ENCODE measurements at places on chromosomes 3 and 15.

- no peak for DNase-seq
Observed at GRCh38 chr15:66025972-66026371, 156.7 kb downstream of the RAB11A start.

DNA sequence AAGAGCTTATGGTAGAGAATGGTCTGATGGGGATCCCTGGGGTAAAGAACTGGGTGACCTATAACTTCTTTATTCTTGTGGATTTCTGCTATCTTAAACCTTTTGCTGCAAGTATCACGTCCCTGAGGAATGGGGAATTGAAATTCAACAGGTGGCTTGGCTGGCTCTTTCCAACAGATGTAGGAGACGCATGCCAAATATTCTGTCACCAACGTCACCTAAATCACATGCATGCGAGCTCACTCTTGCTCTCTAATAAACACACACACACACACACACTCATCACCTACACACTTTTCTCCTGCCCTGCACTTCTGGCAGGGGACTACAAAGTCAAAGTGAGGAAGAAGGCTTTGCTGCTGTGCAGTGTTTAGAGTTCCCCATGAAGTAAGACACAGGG, 145.8 kb upstream of the NECTIN3 start:
- DNase-seq = no peak

DNA sequence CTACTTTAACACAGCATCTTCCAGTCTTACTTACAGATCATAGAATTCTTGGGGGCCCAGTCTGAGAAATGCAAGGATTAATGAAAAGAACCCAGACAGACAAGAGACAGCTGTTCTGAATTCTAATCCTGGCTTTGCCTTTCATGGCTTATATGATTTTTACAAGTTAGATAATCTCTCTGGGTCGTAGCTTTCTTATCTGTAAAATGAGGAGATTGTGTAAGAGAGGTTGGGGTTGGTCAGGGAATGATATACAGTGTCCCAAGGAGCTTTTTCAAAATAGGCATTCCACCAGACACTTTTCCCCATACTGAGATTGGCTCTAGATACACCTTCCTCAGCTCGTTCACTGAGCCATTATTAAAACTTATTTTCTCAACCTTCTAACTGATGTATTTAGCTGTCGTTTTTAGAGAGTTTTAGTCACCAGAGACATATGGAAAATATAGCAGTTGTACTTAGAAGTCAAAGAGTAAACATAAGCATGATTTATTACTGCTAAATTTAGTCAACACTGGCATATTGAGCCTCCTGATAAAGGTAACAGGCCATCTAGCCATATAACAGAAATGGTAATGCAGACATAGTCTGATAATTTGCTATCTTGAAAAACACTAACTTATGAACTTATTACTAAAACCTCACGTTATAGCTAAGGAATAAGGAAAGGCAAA, 163.0 kb upstream of the MLF1 start:
- no peak for DNase-seq

DNA sequence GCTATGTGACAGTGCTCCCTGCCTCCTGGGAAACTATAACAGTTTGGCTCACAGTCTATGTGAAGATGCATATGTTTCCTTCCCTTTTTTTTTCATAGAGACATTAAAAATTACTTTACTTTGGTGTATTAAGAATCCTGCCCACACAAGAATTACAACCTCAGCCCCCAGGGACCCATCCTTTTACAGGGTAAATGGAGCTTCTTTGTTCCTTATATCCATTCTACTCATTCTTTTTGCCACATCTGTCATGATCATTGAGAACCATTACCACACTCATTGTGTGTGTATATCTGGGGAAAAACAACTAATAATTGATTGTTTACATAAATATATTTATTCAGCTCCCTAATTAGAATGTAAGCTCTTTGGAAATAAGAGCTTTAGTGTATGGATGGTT, 157.4 kb downstream of the SSR3 start:
- DNase-seq = no peak

DNA sequence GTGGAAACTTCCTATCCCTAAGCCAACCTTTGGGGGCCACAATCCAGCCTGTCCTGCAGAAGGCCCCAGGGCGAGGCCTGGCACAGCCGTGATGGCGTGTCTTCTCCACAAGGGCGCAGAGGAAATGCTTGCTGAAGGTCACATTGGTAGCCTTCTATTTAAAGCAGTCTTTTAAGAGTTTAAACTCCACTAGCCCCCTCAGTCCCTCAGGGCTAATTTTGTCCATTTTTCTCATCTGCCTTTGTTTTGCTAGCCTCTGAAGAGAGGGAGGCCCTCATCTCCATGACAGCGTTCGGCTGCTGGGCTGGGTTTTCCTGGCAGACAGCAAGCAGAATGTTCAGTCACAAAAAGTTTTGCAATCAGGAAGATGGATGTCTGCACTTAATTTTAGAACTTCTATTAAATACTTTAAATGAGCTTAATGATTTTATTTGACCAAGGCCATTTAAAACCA, 40.8 kb downstream of the RARB start:
- DNase-seq = no peak

DNA sequence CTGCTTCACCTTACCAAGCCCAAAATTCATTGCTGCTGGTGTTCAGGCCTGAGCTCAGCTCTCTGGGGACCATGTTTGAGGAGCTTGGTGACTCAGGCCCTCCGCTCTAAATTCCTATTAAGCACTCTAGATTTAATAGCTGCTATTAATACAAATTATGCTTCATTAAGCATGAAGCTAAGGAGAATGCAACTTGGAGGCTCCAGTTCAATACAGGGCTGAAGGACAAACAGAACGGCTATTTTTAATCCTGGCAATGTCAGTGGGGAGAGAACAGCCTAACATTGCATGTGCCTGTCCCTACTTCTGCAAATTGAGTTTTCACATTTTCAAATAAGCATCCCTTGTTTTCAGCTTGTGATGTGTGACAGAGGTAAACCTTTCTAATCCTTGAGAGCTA, 80.1 kb upstream of the TRIM42 start:
- no peak for DNase-seq

DNA sequence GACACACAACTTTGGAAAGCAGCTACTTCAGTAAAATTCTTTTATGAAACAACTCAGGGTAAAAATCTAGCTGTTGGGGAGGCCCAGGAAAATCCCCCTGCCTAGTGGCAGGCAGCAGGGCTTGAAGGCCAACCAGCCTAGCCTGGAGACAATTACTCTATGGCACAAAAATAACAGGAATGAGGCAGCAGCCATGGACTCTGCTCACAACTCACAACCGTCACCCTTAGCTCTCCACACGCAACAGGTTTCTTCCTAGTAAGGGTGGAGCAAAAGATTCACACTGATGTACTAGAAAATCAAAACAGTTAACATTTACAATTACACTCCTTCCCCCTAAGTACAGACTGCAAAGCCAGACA, 530 bp upstream of the FBXL22 start:
- DNase-seq = no peak

DNA sequence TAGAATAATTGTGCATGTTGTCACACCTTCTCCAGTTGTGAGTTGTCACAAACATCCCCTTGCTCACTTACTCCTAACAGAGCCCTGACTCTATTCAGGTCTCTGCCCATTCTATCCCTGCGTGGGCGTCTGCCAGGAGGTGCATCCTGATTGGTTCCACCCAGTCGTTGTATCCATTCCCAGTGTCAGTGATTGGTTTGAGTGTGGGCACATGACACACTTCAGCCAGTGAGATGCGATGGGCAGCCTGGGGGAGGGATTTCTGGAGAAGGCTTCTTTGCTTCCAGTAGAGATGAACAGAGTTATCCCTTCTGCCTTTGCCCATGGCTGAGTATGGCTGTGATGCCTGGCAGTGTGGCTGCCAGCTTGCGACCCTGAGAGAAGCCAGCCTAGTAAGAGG, 18.7 kb downstream of the PXYLP1 start:
- DNase-seq = no peak

- DNase-seq = no peak
Observed at GRCh38 chr3:113185194-113185835, 26.0 kb upstream of the BOC start.

GRCh38 chr3:111767756-111768445, 91.2 kb upstream of the PHLDB2 start:
- DNase-seq = no peak

GRCh38 chr15:93671387-93671943, 559.9 kb upstream of the MCTP2 start:
- no peak for DNase-seq

GRCh38 chr3:131804565-131805133, 230.2 kb downstream of the CPNE4 start:
- no peak for DNase-seq

GRCh38 chr3:143331350-143331749, 211.8 kb downstream of the CHST2 start:
- no peak for DNase-seq

GRCh38 chr15:58854593-58854992, 78.9 kb downstream of the SLTM start:
- no peak for DNase-seq

DNA sequence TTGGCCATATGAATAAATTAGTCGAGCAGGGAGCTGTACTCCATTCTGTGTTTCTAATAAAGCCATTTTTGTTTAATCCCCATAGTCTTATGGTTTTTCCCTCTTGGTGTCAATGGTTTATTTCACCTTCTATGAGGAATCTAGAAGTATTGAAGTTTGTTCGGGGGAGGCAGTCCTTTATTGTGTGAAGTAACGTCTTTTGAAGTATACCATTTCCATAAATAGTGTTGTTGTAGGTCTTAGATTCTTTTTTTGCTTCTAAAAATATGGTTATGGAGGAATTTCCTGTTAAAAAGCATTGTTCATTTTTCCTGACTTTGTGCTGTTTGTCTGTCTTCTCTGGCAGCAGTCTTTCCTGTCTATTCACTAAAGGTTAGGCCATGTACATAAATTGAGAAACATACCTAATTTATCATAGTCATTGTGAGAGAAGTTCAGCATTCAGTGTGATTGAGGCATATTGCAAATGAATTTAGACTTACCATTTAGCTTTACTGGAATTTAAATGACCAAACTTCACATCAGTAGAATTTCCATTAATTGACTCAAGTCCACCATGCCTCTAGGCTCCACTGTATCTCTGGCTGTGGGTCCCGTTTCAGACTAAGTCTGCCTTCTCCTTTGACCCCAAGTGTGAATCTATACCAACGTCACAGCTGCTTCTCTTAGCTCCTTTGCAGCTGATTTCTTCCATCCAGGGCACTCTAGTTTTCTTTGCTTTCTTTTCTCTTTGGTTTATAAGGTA, 37.3 kb downstream of the YEATS2 start:
- no peak for DNase-seq

DNA sequence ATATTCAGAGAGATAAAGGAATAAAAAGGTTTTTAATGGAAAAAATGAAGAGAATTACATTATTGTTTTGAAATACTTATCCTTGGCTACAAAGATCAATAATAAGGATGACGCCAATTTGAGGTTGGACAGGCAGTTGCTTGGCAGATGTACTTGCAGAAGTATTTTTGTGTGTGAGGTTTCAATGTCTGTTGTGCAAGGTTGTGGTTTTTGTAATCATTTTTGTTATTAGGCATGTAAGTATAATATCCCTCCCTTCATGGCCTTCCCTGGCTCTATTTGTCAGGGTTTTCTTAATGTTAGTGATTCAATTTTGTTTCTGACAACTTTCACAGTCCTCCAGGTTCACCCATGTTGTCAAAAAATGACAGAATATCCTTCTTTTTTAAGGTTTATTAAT, 105.9 kb downstream of the OTOL1 start:
- DNase-seq = no peak

DNA sequence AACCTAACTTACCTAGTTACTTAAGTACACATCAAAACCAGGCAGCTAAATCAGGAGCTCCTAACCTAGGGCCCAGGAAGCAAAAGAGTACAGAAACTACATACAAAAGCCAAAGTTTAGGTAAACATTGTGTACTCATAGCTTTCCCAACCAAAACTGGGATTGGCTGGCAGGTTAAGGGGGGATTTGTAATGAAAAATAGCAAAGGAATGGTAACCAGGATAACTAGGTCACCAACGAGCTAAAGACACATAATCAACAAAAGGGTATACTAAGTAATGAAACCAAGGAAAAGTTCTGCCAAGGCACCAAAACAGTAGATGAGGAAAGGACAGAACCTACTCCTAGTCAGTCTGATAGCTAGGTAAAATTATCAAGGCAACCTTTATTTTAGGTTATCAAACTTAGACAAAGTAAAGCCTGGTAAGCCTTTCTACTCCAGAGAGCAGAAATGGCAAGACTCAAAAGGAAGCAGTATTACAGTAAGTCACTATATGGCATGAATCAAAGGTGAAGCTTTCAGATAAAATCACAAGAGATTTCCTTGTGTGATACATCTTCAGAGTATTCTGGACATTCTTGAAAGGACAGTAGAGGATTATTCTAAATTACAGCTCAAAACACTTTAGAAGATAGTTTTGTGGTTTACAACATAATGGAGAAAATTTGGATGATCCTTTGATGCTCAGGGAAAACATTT, 10.2 kb downstream of the TRA2B start:
- no peak for DNase-seq

GRCh38 chr3:177960014-177960413, 576.2 kb upstream of the KCNMB2 start:
- no peak for DNase-seq

DNA sequence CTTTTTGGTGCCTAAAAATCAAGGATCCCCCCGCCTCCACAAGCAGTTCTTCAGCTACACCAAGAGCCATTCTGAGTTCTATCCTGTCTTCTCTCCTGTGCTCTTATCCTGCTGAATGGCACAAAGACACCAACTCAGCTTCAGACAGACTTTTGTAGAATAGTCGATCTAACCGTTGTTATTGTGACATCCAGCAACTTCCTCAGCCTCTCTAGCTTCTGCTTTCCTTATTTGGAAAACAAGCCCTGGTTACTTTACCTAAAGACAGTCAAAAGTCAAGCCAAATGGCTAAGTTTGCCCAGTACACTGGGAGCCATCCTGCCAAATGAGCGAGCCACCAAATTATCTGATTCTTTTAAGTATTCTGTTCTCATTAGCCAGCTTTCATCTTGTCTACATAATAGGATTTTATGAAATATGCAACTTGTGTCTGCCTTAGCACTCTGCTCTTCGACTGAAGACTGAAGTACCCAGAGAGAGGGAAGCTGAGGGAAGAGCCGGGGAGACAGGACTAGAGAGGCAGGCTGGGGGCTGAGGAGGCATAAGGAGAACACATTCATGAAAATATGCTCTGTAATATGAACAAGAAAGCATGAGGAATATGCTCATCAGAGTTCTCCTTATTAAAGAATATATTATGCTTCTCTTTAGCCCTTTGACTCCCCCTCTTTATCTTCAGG, 35.1 kb downstream of the LYZL4 start:
- DNase-seq = no peak

GRCh38 chr15:50857763-50858162, 50.7 kb upstream of the AP4E1 start:
- DNase-seq = no peak

GRCh38 chr15:83404121-83404520, 43.0 kb upstream of the SH3GL3 start:
- no peak for DNase-seq

DNA sequence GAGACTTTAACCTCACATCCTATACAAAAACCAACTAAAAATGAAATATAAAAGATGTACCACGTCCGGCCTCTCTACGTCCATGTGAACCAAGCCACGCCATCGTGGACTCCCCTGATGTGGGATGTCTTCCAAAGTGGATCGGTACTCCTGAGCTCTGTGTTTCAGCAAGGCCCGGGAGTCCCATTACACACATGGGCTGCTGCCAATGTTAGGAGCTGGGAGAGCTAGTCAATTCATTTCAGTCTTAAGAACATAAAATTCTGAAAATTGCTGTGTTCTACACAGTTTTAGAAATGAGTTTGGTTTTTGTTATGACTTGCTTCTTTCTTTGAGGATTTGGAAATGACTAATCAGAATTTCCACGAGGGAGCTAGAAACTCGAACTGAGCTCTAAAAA, 131.0 kb downstream of the GABRG3 start:
- no peak for DNase-seq
